ENCODE measurements at places on chromosomes 7 and 10.
A peak's percentile ranks its signal among the peaks of the same experiment; 100 is the strongest.

DNA sequence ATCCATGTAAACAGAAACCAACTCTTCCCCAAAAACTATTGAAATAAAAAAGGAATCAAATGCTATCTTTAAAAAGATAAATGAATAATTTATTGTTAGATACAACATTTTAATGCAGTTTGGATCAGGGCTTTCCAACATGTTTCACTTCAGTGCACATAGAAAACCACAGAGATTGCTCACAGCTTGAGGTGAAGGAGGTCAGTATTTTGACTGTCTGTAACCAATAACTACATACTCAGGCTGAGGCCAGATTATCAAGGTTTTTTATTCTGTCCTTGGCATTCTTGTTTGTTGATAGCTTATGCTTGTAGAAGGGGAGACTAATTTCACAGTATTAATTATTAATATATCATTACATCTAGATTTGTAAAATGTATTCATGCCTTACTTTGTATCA is 195.5 kb downstream of the PRKG1 start:
- no peak overlapping the region for H3K27ac ChIP-seq
- no peak for DNase-seq
- no peaks in the 10 kb centered on the region for H3K36me3 ChIP-seq
- H3K27me3 ChIP-seq = no peaks in the 10 kb centered on the region
- H3K4me1 ChIP-seq = no peaks in the 10 kb centered on the region

- peaks cover 3% of the 10 kb centered on the region for H3K4me1 ChIP-seq
- peaks cover 6% of the 10 kb centered on the region for H3K27me3 ChIP-seq
- H3K27ac ChIP-seq = no peak overlapping the region
- DNase-seq = no peak
- no peak overlapping the region for H3K4me3 ChIP-seq
Measured at GRCh38 chr10:114046087-114046458, 2.4 kb downstream of the ADRB1 start.

GRCh38 chr7:121126801-121127534 is 138.5 kb downstream of the CPED1 start:
- H3K36me3 ChIP-seq = no peaks in the 10 kb centered on the region
- no peaks in the 10 kb centered on the region for H3K27me3 ChIP-seq
- H3K27ac ChIP-seq = no peak overlapping the region
- DNase-seq = peak; percentile 51

DNA sequence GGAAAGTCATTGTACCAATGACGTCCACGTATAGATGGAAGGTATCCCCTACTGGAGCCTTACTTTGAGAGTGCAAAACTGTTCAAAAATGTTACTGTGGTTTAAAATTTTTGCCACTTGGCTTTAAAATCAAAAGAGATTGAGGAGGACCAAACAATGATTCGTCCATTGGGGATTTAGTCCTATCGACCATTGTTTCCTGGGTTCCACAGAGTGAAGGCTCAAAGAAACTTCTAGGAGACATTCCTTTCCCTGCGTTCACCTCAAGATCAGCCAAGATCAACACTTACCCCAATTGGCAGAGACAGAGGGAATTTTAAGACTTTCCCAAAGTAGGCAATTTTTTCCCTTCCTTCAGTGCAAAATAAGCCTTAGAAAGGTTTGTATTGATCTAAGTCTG is 152.3 kb downstream of the NEBL start:
- H3K4me3 ChIP-seq = no peak overlapping the region
- no peak overlapping the region for H3K27ac ChIP-seq
- no peak for DNase-seq
- no peaks in the 10 kb centered on the region for H3K36me3 ChIP-seq
- no peaks in the 10 kb centered on the region for H3K4me1 ChIP-seq

DNA sequence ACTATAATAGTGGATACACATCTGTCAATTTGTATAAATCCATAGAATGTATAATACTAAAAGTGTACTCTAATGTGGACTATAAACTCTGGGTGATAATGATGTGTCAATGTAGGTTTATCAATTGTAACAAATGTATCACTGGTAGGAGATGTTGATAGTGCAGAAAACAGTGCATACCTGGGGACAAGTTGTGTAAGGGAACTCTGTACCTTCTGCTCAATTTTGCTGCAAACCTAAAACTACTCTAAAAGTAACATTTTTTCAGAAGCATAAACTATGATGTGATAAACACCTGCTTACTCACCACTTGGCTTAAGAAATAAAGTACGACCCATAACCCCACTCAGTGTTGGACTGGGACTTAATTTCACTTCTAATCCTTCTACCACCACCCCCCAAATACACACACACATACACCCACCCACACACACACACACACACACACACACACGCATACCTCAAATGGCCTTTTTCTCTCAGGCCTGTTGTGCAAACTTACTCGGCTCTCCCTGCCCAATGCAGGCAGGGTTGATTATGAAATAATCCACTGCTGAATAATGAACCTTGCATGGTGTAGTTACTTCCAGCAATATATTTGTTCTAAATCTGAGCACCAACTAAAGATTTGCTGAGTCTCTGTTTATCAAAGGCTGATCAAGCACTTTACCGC is 154.1 kb upstream of the KMT2E start:
- H3K4me3 ChIP-seq = no peak overlapping the region
- H3K36me3 ChIP-seq = no peaks in the 10 kb centered on the region
- peaks cover 15% of the 10 kb centered on the region for H3K4me1 ChIP-seq

- no peak overlapping the region for H3K27ac ChIP-seq
- no peaks in the 10 kb centered on the region for H3K36me3 ChIP-seq
- H3K27me3 ChIP-seq = no peaks in the 10 kb centered on the region
- H3K4me3 ChIP-seq = no peak overlapping the region
- no peak for DNase-seq
Measured at GRCh38 chr10:72066318-72067284, 21.8 kb downstream of the SPOCK2 start.

GRCh38 chr7:47458057-47458456 is 123.9 kb downstream of the TNS3 start:
- H3K36me3 ChIP-seq = no peaks in the 10 kb centered on the region
- no peak overlapping the region for H3K27ac ChIP-seq
- DNase-seq = no peak

GRCh38 chr10:102527546-102527945 is 23.8 kb downstream of the SUFU start:
- DNase-seq = no peak
- no peak overlapping the region for H3K4me3 ChIP-seq
- no peaks in the 10 kb centered on the region for H3K27me3 ChIP-seq
- no peaks in the 10 kb centered on the region for H3K36me3 ChIP-seq
- no peaks in the 10 kb centered on the region for H3K4me1 ChIP-seq

GRCh38 chr7:159231017-159231416 is 86.3 kb upstream of the VIPR2 start:
- no peak overlapping the region for H3K4me3 ChIP-seq
- no peaks in the 10 kb centered on the region for H3K4me1 ChIP-seq
- H3K27ac ChIP-seq = no peak overlapping the region
- no peak for DNase-seq
- H3K27me3 ChIP-seq = no peaks in the 10 kb centered on the region
- no peaks in the 10 kb centered on the region for H3K36me3 ChIP-seq

DNA sequence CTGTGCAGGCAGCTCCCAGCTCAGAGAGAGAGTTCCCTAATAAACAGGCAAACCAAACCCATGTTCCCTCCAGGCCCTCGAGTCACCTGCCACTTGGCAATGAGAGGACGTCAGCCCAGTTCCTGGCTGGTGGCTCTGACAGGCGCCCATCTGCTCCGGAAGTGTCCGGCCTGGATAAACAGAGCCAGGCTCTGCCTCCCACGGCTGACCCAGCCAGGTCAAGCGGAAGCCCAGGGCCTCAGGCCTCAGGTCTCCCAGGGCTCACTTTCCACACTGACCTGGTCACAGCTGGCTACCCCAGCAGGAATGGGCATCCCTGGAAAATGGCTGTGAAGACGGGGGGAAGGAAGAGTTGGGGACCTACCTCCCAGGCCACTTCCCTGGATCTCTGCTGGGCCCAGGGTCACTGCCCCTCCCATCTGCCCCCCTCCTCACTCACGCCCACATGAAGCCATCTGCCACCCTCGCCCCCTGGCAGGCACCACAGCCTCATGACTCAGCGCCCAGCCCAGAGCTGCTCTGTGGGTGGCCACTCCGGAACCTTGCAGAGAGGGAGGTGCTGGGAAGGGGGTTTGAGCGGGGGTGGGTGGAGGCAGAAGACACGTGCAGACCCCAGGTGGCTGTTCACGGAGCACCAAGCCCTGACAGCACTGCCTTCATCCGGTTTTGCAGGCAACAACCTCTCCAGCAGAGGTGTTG is 37.4 kb upstream of the DUSP5 start:
- H3K4me3 ChIP-seq = peak overlapping the region; percentile 72
- H3K4me1 ChIP-seq = peaks cover 90% of the 10 kb centered on the region
- DNase-seq = peak; percentile 95
- H3K27ac ChIP-seq = peak overlapping the region; percentile 99
- H3K36me3 ChIP-seq = no peaks in the 10 kb centered on the region

GRCh38 chr10:118769898-118770600 is 15.3 kb upstream of the CACUL1 start:
- no peak for DNase-seq
- no peaks in the 10 kb centered on the region for H3K27me3 ChIP-seq

DNA sequence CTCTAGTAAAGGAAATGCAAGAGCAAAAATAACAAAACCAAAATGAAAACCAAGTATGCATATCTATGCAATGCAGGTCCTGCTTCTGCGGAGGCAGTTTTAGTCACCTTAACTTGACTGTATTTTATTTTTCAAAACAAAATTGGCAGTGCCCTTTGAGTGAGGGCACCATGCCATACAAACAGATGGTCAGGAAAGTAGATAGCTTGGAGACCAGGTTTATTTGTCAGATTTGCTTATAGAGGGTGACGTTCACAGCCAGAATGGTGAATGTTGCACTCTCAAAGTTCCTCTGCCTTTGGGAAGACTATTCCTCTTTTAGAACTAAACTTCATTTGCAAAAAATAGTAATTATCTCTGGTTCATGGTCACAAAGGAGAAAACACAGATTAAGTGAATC is 801.9 kb downstream of the ANKRD7 start:
- no peak for DNase-seq
- H3K4me3 ChIP-seq = no peak overlapping the region
- H3K27me3 ChIP-seq = no peaks in the 10 kb centered on the region
- H3K27ac ChIP-seq = no peak overlapping the region

GRCh38 chr7:90625562-90625961 is 29.4 kb downstream of the CDK14 start:
- no peak for DNase-seq
- H3K27me3 ChIP-seq = no peaks in the 10 kb centered on the region
- no peak overlapping the region for H3K27ac ChIP-seq
- H3K4me1 ChIP-seq = no peaks in the 10 kb centered on the region
- no peaks in the 10 kb centered on the region for H3K36me3 ChIP-seq
- no peak overlapping the region for H3K4me3 ChIP-seq
